Activated CD8-positive, alpha-beta T cell treated with anti-CD3 and anti-CD28 coated beads, Interleukin-2, amount 10 ng/mL, durations not matched to agents 7 days and 5 days (primary cell): ENCODE measurements at places on chromosomes 1 and 21. TPM values are rescaled to one million over a fixed set of nuclear protein-coding genes. Genes with fewer than 3 reads are reported as not detected.

ALX3 gene
- total RNA-seq: not detected

DNA sequence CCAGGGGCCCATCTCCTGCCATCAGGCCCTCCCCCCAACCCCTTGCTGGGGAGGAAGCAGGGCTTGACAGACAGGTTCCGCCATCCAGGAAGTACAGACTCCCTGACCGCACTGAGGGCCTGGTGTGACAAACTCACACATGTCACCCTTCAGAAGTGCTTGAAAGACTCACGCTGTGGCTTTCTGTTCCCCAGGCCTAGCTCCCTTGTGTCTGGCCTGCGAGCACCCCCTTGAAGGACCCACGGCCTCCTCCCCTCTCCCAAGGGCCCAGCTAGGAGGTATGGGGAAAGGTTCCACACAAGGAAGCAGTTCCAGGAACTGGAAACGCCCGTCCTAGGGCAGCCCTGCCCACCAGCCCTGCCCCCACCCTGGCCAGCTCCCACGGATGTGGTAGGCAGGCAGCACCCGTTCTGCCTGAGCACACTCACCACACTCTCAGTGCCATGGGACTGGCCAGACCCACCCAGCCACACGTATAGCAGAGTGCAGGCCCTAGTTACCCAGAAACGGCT, 26.7 kb downstream of the SLC2A1 start:
- peak; percentile 93 for DNase-seq

ZNF683 gene
- 24.0 TPM for total RNA-seq

GRCh38 chr1:1000357-1001056, 610 bp upstream of the HES4 start:
- DNase-seq: peak; percentile 76

DNA sequence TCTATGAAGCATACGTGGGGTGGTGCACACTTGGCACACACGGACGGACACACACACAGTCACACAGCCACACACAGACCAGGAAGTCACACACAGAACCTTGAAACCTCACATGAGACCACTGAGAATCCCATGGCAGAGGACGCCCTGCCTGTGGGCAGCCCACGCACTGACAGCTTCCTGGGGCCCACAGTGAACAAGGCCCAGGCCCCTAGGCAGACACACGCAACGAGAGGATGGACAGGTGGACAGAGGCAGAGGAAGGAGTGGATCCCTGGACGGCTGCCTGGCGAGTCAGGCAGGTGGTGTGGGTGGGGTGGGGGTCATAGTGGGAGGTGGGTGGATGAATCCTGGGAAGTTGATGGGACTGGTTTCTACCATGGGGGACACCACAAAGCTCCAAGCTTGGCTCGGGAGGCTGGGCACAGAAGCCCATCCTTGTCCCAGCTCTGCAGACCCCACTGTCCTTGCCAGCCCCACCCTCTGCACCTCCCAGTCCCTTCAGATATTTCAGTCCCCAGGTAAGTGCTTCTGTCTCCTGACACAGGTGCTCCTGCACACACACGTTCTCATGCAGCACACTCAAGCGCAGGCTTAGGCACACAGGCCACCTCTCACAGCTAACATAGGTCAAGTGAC, 49.1 kb downstream of the WNT9A start:
- DNase-seq: no peak

LRRC38 gene
- not detected for total RNA-seq

GRCh38 chr1:58983633-58984245, 199.9 kb upstream of the JUN start:
- no peak for DNase-seq

- DNase-seq: no peak
Measured at GRCh38 chr1:37036667-37037053, 2.3 kb upstream of the GRIK3 start.

DNA sequence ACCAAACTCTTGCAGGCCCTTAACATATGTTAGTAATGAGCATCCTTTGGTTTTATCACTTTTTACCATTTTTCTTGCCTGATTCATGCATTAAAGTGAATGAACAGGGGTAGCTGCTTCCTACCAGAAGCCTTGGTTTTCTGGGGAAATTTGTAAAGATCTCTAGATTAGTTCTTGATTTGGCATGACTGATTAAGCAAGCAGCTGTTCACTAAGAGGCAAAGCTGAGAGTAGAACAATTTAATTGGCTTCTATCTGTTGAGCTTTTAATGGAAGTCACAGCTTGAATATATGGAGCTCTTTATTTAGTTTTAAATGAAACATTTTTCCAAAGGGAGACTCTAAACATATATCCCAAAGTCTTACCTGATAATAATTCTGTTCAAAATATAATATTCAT, 23.6 kb downstream of the TLCD4 start:
- DNase-seq: no peak

- no peak for DNase-seq
Measured at GRCh38 chr1:197178998-197179397, 32.5 kb upstream of the ASPM start.

TPR gene
- total RNA-seq: 131 TPM

CFAP141 gene
- not detected for total RNA-seq
